ENCODE measurements at places on chromosomes 11 and 22. TPM values are rescaled to one million over a fixed set of nuclear protein-coding genes. Genes with fewer than 3 reads are reported as not detected.

DERL3 gene
- 7.7 TPM for total RNA-seq

DNA sequence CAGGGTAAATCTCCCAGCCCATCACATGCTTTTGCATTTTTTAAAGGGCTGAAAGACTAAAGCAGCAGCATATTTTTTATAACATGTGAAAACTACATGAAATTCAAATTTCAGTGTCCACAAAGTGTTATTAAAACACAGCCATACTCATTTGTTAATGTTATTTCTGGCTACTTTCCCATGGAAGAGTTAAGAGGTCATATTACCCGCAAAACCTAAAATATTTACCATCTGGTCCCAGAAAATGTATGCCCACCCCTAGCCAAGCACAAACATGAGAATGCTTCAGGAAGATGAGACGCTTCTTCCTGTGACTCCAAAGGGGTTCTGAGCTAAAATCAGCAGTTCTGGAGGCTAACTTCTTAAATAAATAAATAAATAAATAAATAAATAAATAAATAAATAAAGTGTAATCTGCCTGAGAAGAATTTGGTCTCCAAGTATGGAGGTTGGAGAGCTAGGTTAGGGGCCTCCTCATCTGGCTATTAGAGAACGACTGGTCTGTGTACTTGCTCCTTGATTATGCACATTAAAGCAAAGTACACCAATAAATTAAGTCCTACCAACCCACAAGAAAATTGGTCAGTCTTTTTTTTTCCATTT is 9.7 kb downstream of the IMMP1L start:
- peaks cover 6% of the 10 kb centered on the region for H3K4me1 ChIP-seq
- H3K27ac ChIP-seq = no peak overlapping the region
- H3K36me3 ChIP-seq = peaks cover 21% of the 10 kb centered on the region
- no peak overlapping the region for H3K4me3 ChIP-seq
- DNase-seq = no peak
- H3K27me3 ChIP-seq = no peaks in the 10 kb centered on the region

GRCh38 chr11:35135222-35135621 is 3.7 kb upstream of the CD44 start:
- DNase-seq = no peak
- peaks cover 52% of the 10 kb centered on the region for H3K27me3 ChIP-seq
- no peak overlapping the region for H3K4me3 ChIP-seq
- peaks cover 9% of the 10 kb centered on the region for H3K4me1 ChIP-seq
- no peaks in the 10 kb centered on the region for H3K36me3 ChIP-seq

DNA sequence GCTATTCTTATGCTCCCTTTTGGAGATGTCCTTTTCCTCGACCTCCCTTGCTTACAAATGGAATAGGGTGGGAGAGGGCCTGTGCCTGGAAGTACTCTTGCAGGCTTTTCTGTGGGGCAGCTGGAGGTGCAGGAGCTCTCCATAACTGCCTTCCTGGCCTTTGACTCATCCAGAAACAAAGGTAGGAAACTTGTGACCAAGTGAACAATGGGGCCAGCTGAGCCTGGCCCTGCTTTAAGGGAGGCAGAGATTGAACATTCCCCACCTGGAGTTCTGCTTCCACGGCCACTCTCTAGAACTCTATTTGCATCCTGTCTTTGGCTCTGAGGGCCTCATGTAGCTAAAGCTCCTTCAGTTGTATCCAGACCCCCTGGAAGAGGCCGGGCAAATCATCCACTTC is 5.1 kb upstream of the LYVE1 start:
- peaks cover 9% of the 10 kb centered on the region for H3K4me1 ChIP-seq
- DNase-seq = no peak
- H3K27ac ChIP-seq = no peak overlapping the region
- H3K36me3 ChIP-seq = no peaks in the 10 kb centered on the region

DNA sequence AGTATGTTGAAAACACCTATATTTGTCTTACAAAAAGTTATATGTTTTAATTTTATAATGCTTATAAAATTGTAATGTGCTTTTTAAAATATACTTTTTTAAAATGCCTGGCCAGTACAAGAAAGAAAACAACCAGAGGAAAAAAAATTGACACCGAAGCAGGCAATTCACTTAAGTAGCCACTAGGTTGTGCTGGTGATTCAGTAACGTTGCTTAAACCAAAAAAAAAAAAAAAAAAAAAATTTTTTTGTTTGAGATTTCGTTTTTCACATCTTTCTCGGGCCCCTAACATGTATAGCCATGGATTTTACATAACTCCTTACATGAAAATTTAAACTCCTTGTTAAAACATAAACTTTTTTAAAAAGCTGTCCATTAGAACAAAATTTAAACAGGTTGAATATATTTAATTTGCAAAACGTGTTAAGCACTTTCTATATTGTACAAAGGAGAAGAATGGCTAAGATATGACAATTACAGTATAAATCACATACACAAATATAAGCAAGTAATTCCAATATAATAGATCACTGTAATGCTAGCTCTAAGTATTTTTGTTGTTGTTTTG is 9.2 kb downstream of the OR8B4 start:
- no peaks in the 10 kb centered on the region for H3K27me3 ChIP-seq
- DNase-seq = peak; percentile 72
- H3K4me3 ChIP-seq = no peak overlapping the region

DNA sequence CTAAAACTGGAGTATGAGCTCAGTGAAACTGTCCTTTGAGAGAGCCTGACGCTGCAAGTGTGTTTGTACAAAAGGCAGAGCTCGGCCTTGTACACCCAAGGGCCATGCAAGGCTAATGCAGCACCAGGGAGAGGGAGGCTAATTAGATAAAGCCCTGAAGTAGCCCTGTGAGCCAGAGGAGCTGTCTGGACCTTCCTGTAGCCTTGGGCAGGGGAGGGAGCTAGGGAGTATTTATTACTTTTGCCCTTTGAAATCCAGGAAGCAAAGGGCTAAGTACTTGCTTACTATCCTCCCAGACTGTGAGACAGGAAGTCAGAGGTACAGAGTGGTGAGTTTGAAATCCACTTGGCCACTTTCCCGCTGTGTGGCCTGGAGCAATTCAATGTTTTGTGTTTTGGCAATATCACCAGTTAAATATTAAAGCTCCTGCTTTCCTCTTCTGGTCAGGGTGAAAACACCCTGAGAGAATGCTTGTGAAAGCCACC is 10.2 kb upstream of the LDHA start:
- peak; percentile 12 for DNase-seq
- no peak overlapping the region for H3K27ac ChIP-seq
- H3K4me1 ChIP-seq = peaks cover 9% of the 10 kb centered on the region
- no peaks in the 10 kb centered on the region for H3K36me3 ChIP-seq
- no peaks in the 10 kb centered on the region for H3K27me3 ChIP-seq

DNA sequence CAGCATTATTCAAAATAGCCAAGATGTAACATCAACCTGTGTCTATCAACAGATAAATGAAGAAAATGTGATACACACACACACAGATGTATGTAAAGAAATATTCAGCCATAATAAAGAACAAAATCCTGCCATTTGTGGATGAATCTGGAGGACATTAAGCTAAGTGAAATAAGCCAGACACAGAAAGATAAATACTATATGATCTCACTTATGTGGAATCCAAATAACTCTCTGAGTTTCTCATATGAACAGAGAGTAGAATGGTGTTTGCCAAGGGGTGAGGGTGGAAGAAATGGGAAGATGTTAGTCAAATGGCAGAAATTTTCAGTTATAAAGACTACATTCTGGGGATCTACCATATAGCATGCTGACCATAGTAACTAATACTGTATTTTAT is 224.2 kb downstream of the GUCY1A2 start:
- no peaks in the 10 kb centered on the region for H3K27me3 ChIP-seq
- no peak overlapping the region for H3K4me3 ChIP-seq
- DNase-seq = no peak
- no peaks in the 10 kb centered on the region for H3K4me1 ChIP-seq
- no peaks in the 10 kb centered on the region for H3K36me3 ChIP-seq

GRCh38 chr11:45708887-45709663 is 43.7 kb upstream of the CHST1 start:
- no peak overlapping the region for H3K4me3 ChIP-seq
- peaks cover 63% of the 10 kb centered on the region for H3K27me3 ChIP-seq
- peaks cover 16% of the 10 kb centered on the region for H3K4me1 ChIP-seq

AMBRA1 gene
- total RNA-seq = 35.9 TPM

GRCh38 chr22:37566903-37567798 is 6.9 kb downstream of the CDC42EP1 start:
- H3K27me3 ChIP-seq = peaks cover 1% of the 10 kb centered on the region
- H3K4me3 ChIP-seq = no peak overlapping the region
- no peaks in the 10 kb centered on the region for H3K4me1 ChIP-seq

TTC28 gene
- 44.4 TPM for total RNA-seq

DNA sequence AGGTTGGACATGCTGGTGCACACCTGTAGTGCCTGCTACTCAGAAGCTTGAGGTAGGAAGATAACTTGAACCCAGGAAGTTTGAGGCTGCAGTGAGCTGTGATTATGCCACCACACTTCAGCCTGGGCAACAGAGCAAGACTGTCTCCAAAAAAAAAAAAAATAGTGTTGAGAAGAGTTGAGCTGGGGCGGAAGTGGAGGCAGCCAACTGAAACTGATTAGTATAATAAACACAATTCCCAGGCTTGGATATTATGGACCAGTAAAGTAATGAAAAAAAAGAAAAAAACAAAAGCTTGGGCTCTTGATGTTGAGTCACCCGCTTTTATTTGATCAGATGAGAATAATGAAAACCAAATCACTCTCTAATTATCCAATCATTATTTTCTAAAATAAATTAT is 21.0 kb downstream of the LDLRAD3 start:
- no peaks in the 10 kb centered on the region for H3K36me3 ChIP-seq
- no peak overlapping the region for H3K4me3 ChIP-seq
- peaks cover 9% of the 10 kb centered on the region for H3K4me1 ChIP-seq
- no peak for DNase-seq

DNA sequence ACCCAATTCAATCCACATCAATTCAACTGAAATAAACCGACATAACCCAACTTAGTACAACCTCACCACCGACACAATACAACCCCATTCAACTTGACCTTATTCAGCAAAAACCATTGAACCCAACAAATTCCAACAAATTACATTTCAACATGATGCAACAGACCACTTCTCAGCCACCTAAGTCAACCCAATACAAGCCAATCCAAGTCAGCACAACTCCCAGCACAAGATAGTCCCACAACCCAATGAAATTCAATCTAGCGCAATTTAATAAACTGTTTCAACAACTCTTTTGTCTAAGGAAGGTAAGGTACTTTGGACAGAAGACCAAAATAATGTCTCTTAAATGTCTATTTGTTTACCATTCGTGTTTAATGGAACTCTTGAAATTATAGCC is 226.0 kb downstream of the MIAT start:
- H3K27me3 ChIP-seq = no peaks in the 10 kb centered on the region
- H3K36me3 ChIP-seq = no peaks in the 10 kb centered on the region
- H3K4me1 ChIP-seq = no peaks in the 10 kb centered on the region
- H3K27ac ChIP-seq = no peak overlapping the region

DNA sequence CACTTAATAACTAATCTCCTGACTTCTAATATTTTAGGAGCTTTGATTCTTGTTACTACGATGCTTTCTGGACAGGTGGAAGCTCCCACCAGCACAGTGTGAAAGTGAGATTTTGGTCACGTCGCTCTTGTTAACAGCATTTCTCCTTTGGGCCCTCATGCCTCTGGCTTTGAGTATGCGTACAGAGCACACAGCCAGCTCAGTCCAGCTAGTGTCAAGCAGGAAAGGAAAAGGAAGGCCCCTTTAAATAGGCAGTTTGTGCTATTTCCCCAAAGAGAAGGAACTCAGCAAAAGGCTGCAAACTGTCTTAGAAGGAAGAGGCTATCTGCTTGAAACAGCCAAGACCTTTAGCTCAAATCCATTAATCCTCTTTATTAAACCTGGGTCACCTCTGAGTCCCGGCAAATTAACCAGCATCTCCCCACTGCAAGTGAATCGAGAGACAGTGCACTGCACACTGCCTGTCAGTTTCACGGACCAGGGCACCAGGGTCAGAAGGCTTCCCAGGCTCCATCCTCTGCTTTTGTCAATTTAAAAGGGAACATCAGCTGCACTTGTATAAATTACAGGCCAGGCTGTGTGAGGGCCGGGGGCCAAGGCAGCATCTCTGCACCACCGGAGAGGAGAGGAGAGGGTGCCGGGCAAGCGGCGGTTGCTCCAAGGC is 34.7 kb downstream of the OPCML start:
- H3K4me3 ChIP-seq = no peak overlapping the region
- peaks cover 2% of the 10 kb centered on the region for H3K4me1 ChIP-seq
- H3K36me3 ChIP-seq = no peaks in the 10 kb centered on the region
- H3K27ac ChIP-seq = no peak overlapping the region

- H3K4me1 ChIP-seq = peaks cover 51% of the 10 kb centered on the region
- peak; percentile 95 for DNase-seq
- H3K4me3 ChIP-seq = no peak overlapping the region
- H3K36me3 ChIP-seq = no peaks in the 10 kb centered on the region
- peak overlapping the region; percentile 58 for H3K27ac ChIP-seq
These were observed 199.0 kb downstream of the BRD1 start for GRCh38 chr22:49628391-49629260.

DNA sequence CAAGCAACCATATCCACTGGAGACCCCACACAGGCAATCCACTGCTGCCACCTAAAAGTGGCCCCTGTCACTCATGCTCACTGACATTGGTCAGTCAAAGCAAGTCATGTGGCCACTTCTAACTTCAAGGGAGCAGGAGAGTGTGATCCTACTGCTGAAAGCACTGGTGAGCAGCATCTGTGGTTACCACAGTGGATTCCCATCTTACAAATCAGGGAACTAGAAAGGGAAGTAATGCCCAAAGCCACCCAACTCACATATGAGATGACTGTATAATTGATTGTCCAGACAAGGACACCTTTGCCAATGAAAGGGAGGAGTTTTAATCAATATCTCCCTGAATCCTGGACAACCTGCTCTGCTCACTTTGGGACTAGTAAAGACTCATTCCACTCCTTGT is 17.7 kb downstream of the RCN1 start:
- no peaks in the 10 kb centered on the region for H3K27me3 ChIP-seq
- no peak overlapping the region for H3K4me3 ChIP-seq
- H3K4me1 ChIP-seq = peaks cover 6% of the 10 kb centered on the region
- no peak for DNase-seq
- H3K27ac ChIP-seq = no peak overlapping the region

GRCh38 chr22:48740086-48740730 is 1087.5 kb downstream of the BRD1 start:
- no peak for DNase-seq
- H3K4me3 ChIP-seq = no peak overlapping the region
- no peaks in the 10 kb centered on the region for H3K4me1 ChIP-seq
- no peak overlapping the region for H3K27ac ChIP-seq
- H3K36me3 ChIP-seq = no peaks in the 10 kb centered on the region

OMP gene
- total RNA-seq = not detected

GRCh38 chr22:50261615-50262459 is at the start of gene MAPK12:
Gene MAPK12 (minus strand): TSS chr22:50261683. CDS start chr22:50261509, 174 bp downstream.
- peak; percentile 87 for DNase-seq
- no peak within 1 kb of the TSS for H3K27ac ChIP-seq
- no peaks in the 10 kb centered on the region for H3K36me3 ChIP-seq
- H3K4me1 ChIP-seq = peaks cover 10% of the 10 kb centered on the region
- peaks cover 64% of the 10 kb centered on the region for H3K27me3 ChIP-seq
